HT-29 (cell line): ENCODE measurements at places on chromosomes 4 and X.

- no peak for DNase-seq
Observed at GRCh38 chr4:82744284-82744968, 54.2 kb downstream of the SCD5 start.

DNA sequence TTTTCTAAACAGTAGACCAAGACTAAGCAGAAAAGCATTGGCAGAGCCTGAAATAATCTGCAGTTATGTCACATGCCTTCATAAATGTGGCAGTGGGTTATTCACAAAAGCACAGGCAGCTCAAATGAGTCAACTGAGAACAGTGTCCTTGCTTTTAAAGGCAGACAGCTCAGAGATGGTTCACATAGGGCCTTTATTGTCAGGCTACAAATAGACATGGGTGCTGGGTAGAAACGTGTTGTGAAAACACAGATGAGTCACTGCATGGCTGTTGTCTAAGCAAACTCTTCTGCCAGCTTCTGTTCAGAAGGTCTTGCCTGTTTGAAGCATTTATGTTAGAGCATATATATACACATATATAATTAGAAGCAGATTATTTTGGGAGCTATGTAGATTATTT, 118.0 kb downstream of the SLC4A4 start:
- DNase-seq = peak; percentile 13

- peak; percentile 49 for DNase-seq
Observed at GRCh38 chrX:54786967-54787366, 11.1 kb downstream of the ITIH6 start.

- no peak for DNase-seq
Observed at GRCh38 chr4:22474636-22475310, 41.1 kb downstream of the ADGRA3 start.

DNA sequence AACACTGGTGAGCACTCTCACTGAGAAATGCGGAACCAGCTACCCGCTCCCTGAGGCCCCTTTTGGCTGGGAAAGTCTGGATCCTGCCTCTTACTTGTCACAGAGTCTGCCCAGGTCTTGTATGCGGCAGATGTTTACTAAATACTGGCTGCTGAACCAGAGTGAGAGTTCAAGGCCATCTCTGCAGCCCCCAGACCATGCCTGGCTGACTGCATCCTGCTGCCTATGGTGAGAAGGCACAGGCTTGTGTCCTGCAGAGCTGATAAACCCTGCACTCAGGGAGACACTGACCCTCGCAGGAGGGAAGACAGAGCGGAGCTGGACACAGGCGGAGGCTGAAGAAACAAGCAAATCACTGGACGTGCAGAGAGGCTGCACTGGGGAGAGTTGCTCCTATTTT, 46.5 kb downstream of the JAKMIP1 start:
- no peak for DNase-seq

DNA sequence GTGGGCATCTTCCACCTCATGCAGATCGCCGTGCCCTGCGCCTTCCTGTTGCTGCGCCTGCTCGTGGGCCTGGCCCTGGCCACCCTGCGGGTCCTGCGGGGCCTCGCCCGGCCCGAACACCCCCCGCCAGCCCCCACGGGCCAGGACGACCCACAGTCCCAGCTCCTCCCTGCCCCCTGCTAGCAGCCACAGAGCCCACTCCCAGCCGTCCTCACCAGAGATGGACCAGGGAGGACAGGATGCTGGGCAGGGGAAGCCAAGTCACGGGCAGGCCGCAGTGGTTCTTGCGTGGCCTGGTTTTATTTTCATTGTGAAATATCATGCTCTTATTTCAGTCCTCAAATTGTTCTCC, 15.1 kb downstream of the DGKQ start:
- no peak for DNase-seq
